Ovary (tissue), 10 donors: ENCODE measurements at places on chromosomes 13 and 19. TPM values are rescaled to one million over a fixed set of nuclear protein-coding genes. Genes with fewer than 3 reads are reported as not detected.

SYT3 gene
- total RNA-seq, result not detected

- no peaks in the 10 kb centered on the region for H3K27me3 ChIP-seq
- H3K4me3 ChIP-seq, result no peak overlapping the region
- no peak for DNase-seq
These were observed 525.1 kb upstream of the PRR20A start for GRCh38 chr13:56615572-56615971.

- peaks cover 8% of the 10 kb centered on the region for H3K4me1 ChIP-seq
- peak; percentile 45 for DNase-seq
- no peaks in the 10 kb centered on the region for H3K27me3 ChIP-seq
- no peak overlapping the region for H3K4me3 ChIP-seq
- no peaks in the 10 kb centered on the region for H3K36me3 ChIP-seq
These were observed 5.6 kb downstream of the PTOV1 start for GRCh38 chr19:49856574-49857021.

UPK1A gene
- total RNA-seq, result not detected

GRCh38 chr13:74367193-74367592, 233.0 kb upstream of the KLF12 start:
- no peak for DNase-seq
- H3K36me3 ChIP-seq, result no peaks in the 10 kb centered on the region
- H3K4me1 ChIP-seq, result no peaks in the 10 kb centered on the region
- no peak overlapping the region for H3K4me3 ChIP-seq
- no peaks in the 10 kb centered on the region for H3K27me3 ChIP-seq

- peak overlapping the region; percentile 64 for H3K4me3 ChIP-seq
- no peak overlapping the region for H3K27ac ChIP-seq
- H3K27me3 ChIP-seq, result no peaks in the 10 kb centered on the region
- DNase-seq, result no peak
- no peaks in the 10 kb centered on the region for H3K36me3 ChIP-seq
- no peaks in the 10 kb centered on the region for H3K4me1 ChIP-seq
These were observed 783 bp downstream of the RHPN2 start for GRCh38 chr19:33063753-33064457.

GRCh38 chr19:3721887-3722442, 13.8 kb downstream of the TJP3 start:
- no peaks in the 10 kb centered on the region for H3K4me1 ChIP-seq
- H3K36me3 ChIP-seq, result no peaks in the 10 kb centered on the region
- no peak overlapping the region for H3K27ac ChIP-seq
- DNase-seq, result no peak

GRCh38 chr13:36606060-36606459, 67.8 kb upstream of the SERTM1 start:
- H3K36me3 ChIP-seq, result no peaks in the 10 kb centered on the region
- DNase-seq, result no peak
- H3K4me1 ChIP-seq, result no peaks in the 10 kb centered on the region
- H3K4me3 ChIP-seq, result no peak overlapping the region

- H3K4me3 ChIP-seq, result no peak overlapping the region
- H3K27me3 ChIP-seq, result no peaks in the 10 kb centered on the region
- no peak overlapping the region for H3K27ac ChIP-seq
- no peaks in the 10 kb centered on the region for H3K36me3 ChIP-seq
- no peaks in the 10 kb centered on the region for H3K4me1 ChIP-seq
These were observed 96.3 kb upstream of the SLC15A1 start for GRCh38 chr13:98848746-98849145.

DNA sequence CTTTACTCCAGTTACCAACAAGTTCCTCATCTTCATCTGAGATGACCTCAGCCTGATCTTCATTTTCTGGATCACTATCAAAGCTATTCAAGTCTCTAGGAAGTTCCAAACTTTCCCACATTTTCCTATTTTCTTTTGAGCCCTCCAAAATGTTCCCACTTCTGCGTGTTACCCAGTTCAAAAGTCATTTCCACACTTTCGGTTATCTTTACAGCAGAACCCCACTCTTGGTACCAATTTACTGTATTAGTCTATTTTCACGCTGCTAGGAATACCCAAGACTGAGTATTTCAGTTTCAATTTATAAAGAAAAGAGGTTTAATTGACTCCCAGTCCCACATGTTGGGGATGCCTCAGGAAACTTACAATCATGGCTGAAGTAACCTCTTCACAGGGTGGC, 274.3 kb downstream of the FGF9 start:
- H3K36me3 ChIP-seq, result no peaks in the 10 kb centered on the region
- no peak for DNase-seq
- no peaks in the 10 kb centered on the region for H3K4me1 ChIP-seq
- H3K27me3 ChIP-seq, result no peaks in the 10 kb centered on the region
- H3K4me3 ChIP-seq, result no peak overlapping the region

DNA sequence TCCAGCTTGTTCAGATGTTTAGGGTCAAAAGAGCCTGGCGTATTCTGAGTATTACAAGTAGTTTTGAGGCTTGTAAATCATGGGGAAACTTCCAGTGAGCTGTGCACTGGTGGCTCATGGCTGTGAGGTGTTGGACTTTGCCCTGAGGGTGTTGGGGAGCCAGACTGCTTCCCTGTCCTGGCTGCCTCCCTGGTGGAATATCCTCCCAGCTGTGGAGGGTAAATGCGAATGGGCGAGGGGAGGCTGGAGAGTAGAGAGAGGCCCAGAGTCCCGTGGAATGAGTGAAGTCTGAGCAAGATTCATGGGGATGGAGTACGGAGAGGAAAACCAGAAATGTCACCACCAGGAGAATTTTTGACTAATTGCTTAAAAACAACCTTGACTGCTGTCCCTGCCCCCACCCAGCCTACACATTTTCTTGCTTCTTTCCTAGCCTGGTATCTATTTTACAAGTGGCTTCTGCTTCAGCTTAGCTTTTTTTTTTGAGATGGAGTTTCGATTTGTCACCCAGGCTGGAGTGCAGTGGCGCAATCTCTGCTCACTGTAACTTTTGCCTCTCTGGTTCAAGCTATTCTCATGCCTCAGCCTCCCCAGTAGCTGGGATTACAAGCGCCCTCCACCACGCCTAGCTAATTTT, 3.7 kb downstream of the SNRPA start:
- no peak for DNase-seq
- H3K36me3 ChIP-seq, result no peaks in the 10 kb centered on the region
- H3K4me1 ChIP-seq, result peaks cover 15% of the 10 kb centered on the region
- H3K27ac ChIP-seq, result no peak overlapping the region

OSCAR gene
- 2.1 TPM for total RNA-seq

GRCh38 chr19:7570761-7571160, 24.9 kb upstream of the CAMSAP3 start:
- no peaks in the 10 kb centered on the region for H3K4me1 ChIP-seq
- H3K27me3 ChIP-seq, result no peaks in the 10 kb centered on the region
- DNase-seq, result no peak
- H3K27ac ChIP-seq, result no peak overlapping the region
- no peak overlapping the region for H3K4me3 ChIP-seq

PPP1R12C gene
- 110 TPM for total RNA-seq

DNA sequence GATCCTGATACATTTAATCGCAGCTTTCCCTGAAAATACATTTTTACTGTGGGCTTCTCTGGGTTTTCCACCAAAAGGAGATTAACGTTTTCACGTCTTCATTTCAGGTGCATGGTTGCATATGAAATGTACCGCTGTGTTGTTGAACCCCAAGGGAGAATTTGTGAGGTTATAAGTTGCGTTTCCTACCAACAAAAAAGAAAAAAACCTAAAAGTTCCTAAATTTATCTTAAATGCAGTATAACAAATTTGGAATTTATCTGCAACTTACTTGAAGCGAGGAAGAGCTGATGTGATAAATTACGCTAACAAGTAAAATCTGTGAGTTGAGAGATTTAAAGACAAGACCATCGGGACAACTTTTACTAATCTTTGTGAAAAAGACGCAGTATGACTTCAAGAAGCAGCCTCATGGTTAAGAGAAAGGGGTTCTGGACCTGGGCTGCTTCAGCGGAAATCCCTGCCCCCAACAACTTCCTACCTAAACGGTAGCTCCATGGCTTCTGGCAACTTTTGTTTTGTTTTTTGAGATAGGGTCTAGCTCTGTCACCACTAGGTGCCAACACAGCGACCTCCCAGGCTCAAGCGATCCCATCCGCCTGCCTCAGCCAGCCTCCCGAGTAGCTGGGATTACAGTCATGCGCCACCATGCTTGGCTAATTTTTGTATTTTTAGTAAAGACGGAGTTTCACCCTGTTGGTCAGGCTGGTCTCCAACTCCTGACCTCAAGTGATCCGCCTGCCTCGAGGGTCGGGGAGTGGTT, 958 bp upstream of the OBI1 start:
- peaks cover 6% of the 10 kb centered on the region for H3K4me1 ChIP-seq
- peak overlapping the region; percentile 93 for H3K4me3 ChIP-seq
- H3K36me3 ChIP-seq, result no peaks in the 10 kb centered on the region
- no peak overlapping the region for H3K27ac ChIP-seq
- no peaks in the 10 kb centered on the region for H3K27me3 ChIP-seq

DNA sequence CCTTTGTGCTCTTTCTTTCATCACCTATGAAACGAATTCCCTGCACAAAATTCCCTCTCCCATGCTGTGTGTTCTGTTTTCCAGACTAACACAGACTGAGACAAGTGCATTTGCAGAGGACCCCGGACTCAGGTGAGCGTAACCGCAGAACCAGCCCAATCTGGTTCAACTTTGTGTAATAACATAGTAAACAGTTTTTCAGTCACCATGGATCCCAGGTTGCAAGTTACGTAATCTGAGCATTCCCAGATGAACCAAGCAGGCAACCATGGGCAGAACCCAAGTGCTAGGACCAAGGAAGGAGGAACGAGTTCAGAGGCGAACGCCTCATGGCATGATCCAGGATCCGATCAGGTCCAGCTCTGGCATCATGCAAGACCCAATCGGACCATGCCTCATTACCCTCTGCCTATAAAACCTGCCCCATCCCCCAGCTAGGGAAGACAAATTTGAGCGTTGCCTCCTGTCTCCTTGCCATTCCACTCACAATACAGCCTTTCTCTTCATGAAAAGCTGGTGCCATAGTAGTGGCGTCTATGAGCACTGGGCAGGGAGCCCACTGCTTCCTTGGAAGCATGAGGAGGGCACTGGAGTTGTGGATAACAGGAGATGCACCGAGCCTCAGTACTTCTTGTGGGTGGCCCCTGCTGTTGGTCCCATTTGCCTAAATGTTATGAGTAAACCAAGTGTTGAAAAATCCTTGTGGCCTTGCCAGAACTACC, 107.6 kb downstream of the ABCC4 start:
- H3K27me3 ChIP-seq, result no peaks in the 10 kb centered on the region
- no peak for DNase-seq
- no peak overlapping the region for H3K27ac ChIP-seq
- H3K4me3 ChIP-seq, result no peak overlapping the region
- H3K4me1 ChIP-seq, result no peaks in the 10 kb centered on the region

- H3K27ac ChIP-seq, result no peak overlapping the region
- H3K4me3 ChIP-seq, result no peak overlapping the region
- no peaks in the 10 kb centered on the region for H3K36me3 ChIP-seq
- no peaks in the 10 kb centered on the region for H3K27me3 ChIP-seq
- H3K4me1 ChIP-seq, result no peaks in the 10 kb centered on the region
These were observed 11.7 kb downstream of the SPRY2 start for GRCh38 chr13:80329250-80329649.

ZNF576 gene
- total RNA-seq, result 17.2 TPM

DNA sequence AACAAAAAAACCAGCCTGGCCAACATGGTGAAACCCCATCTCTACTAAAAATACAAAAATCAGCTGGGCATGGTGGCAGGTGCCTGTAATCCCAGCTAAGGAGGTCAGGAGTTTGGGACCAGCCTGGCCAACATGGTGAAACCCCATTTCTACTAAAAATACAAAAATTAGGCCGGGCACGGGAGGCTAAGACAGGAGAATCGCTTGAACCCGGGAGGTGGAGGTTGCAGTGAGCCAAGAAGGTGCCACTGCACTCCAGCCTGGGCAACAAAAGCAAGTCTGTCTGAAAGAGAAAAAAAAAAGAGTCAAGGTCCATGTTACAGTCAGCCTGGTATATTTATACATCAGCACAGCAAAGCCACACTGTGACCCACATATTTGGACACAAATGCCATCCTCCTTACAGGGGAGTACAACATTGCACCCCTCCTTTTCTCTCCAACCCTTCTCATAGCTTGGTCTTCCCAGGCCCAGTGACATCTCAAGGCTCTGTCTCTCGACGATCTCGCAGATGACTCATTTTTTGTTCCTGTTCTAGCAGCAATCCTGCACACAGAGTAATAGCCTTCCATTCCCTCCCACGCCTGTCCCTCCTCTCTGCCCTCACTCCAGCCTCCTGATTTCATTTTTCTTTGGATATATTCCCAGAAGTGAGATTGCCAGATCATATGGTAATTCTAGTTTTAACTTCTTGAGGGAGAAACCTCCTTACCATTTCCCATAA, 21.0 kb upstream of the DPP9 start:
- no peak overlapping the region for H3K4me3 ChIP-seq
- H3K27ac ChIP-seq, result peak overlapping the region; percentile 6
- peak; percentile 72 for DNase-seq
- no peaks in the 10 kb centered on the region for H3K36me3 ChIP-seq

TFPT gene
- total RNA-seq, result 18.3 TPM

DNA sequence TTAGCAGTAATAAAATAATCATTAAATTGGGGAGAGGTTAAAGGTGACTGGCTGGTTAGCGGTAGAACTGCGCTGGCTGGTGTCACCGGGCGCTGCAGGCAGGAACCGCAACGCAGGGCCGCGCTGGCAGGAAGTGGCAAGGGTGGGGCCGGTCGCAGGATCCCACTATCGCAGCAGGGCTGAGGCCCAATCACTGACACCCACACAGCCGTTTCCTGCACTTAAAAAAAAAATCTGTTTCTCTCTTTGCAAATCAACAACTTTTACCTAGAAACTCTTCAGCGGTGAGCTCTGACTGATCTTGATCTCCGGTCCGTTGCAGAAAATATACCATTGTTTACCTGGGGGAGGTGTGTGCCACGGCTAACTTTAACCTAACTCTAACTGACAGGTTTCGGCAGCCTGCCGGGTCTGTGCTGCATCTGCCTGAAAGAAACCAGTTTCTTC, 46.9 kb downstream of the KLF2 start:
- H3K4me3 ChIP-seq, result no peak overlapping the region
- peak; percentile 48 for DNase-seq
- no peaks in the 10 kb centered on the region for H3K27me3 ChIP-seq
